Stimulated activated CD8-positive, alpha-beta memory T cell treated with anti-CD3 and anti-CD28 coated beads, Interleukin-2, amount 100 ng/mL, for 1 hour (primary cell): ENCODE measurements at places on chromosomes 3 and 15.

DNA sequence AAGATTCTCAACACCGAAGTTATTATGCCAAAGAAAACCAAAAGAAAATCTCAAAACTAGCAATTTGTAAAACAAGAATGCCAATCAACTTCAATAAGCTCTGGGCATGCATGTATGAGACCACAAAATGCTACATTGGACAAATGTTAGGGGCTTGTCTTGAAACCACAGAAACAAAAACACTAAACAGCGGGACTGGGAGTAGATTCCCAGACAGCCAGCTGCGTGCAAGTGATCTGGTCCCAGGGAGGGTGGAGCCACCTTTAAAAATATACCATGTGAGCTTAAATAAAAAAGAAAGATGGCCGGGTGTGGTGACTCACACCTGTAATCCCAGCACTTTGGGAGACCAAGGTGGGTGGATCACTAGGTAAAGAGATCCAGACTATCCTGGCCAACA lies 163.6 kb upstream of the PRICKLE2 start:
- DNase-seq, result no peak

- no peak for DNase-seq
These were observed 132.5 kb downstream of the CMSS1 start for GRCh38 chr3:99949956-99950670.

GRCh38 chr3:17057321-17057720 lies 172.6 kb downstream of the PLCL2 start:
- no peak for DNase-seq

DNA sequence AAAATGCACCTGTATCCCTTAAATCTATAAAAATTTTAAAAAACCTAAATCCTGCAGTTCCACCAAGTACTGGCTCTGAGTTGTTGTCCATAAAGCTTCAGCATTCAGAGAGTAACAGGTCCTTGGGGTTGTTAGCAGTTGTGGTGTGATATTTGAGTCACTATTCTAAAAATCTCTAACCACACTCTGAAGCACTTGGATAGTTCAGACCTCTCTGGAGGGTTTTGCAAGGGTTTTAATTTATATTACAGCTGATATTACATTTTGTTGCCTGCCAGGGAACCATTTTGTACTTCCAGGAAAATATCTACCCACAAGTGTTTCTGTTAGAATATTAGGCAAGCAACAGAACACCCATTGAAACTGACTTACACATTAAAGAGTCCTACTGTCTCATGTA lies 255.6 kb downstream of the TBL1XR1 start:
- DNase-seq, result no peak

DNA sequence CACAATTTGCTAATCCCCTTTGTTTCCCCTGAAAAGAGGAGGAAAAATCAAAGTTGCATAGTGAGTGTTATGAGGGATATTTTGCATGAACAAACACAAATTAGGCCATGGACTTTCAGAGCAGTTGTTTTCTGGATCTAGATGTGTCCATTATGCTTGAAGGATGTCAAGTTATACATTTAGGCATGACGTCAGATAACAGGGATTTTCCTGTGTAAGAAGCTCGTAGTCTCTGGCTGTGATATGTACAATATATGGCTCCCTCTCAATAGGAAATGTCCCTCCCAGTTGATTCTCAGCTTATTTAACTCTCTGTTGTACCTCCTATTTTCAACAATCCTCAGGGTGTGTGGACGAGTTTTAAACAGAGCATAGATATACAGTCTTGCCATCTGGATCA lies 171.0 kb downstream of the RBMS3 start:
- no peak for DNase-seq

DNA sequence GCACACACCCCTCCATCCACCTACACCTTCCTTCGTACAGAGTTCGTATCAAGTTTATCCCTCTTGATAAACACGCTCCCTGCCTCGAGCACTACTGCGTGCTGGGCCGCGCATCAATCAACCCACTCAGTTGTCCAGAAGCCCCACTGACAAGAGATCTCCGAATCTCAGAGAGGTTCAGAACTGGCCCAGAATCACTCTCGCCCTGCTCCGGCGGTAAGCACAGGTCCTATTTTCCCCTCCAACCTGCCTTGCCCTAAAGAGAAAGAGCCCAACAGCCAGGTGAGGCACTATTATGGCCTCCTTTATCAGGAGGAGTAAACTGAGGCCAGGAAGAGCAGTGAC lies 494 bp upstream of the NISCH start:
- DNase-seq, result no peak

DNA sequence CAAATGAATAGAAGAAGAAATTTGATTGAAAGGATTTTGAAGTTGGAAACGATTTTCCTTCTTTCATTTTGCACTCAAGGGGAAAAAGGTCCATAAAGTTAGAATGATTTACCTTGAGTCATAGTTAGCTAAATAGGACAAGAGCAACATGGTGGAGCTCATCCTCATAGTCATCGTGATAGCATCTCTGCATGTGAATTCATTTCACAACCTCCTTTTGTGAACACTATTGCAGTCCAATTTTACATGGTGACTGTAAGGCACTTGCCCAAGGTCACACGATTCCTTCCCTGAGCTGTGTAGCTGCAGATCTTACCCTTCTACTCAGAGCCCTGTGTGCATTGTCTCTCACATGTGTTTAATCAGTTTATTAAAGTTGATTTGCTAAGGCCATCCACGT lies 359.8 kb upstream of the C2CD4B start:
- no peak for DNase-seq

- DNase-seq, result no peak
These were observed 311.3 kb downstream of the SLC9A9 start for GRCh38 chr3:143536817-143537535.

DNA sequence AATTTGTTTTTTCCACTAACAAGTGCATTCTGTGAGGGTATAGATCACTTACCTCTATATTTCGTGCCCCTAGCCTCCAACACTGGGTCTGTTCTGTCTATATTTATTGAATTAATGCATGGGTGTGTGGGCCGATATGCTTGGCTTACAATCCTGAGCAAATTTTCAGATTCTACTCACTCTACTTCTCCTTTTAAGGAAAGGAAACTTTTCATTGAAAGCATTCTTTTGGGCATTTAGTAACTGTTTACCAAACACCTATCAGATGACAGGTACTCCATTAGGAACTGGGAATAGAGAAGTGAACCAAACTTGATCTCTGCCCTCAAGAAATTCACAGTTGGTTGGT lies 60.5 kb downstream of the TLE3 start:
- no peak for DNase-seq

GRCh38 chr3:141686466-141687291 lies 51.4 kb upstream of the RNF7 start:
- DNase-seq, result no peak

- DNase-seq, result peak; percentile 86
These were observed 30.2 kb upstream of the FURIN start for GRCh38 chr15:90838139-90838538.

DNA sequence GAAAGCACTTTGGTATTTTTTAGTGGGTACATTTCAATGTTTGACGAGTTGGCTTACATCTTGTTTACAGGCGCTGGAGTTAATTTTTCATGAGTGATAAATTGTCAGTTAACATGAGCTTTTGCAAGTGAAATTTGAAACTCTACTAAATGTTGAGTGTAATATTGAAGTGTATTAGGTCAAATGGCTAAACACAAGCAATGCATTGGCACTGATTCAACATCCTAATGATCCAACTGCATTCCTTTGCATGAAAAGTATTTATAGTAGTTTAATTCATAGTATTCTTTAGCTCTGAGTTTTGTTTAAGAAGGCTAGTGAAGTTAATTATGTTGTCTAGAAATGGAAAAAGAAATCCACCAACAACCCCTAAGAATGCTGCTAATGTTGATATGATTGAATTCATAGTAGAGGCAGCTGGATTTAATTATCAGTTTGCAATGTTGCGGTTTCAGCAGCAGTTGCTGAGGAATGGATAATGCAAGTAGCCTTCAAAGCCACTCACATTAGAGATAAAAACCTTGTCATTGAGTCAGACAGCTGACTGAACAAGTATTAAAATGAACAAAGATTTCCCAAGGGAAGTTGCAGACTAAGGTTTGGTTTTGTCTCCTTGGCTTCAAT lies 245.6 kb upstream of the GOLIM4 start:
- DNase-seq, result no peak

DNA sequence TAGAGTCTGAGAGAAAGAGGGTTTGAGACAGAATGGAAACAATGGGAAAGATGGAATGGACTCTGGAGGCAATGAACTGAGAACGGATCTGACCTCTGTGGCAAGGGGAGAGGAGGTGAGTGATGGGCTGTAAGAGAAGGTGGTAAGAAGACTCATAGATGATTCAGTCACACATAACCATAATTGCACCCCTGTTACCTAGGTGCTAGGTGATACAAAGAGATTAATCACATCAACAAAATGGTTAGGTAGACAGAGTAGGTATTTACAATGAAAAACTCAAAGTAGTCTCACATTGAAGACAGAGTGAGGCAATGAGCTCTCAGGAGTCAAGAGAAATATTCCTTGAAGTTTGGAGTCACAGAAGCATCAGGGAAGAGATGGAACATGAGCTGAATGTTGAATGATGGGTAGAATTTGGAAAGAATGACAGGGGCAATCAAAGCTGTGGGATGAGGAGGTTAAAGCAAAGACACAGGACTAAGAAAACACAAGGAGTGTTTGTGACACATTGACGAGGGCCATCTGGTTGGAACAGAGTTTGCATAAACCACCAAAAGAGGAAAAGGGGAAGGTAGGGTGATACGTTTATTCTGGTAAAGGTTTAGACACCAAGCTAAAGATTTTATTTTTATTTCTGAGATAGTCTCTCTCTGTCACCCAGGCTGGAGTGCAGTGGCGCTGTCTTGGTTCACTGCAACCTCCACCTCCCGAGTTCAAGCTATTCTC lies 32.7 kb downstream of the MME start:
- DNase-seq, result no peak

DNA sequence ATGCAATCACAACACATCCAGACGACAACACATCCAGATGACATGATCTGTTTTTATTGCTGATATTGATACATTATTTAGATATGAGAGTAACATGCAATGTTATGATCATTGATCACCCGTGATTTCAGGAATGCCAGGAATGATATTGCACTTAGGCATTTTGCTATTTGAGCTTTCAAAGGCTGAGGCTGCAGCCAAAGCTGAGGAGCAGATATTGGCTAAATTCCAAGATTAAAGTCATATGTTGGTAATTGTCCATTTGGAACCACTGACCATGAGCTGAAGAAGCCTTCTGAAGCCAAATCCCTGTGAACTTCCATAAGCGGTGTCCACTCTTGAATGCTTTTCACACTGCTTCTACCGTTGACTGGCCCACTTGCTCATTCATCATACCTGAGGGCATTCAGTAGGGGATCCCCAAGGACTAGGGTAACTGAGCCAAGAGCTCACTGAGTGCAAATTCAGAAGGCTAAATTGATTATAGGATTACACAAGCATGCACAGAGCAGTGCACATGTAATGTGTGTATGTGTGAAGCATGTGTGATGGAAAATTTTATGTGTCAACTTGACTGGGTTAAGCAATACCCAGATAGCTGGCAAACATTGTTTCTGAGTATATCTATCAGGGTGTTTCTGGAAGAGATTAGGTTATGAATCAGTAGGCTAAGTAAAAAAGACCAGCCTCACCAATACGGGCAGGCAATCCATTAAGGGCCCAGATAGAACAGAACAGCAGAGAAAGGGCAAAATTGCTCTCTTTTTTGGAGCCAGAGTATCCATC lies 92.1 kb upstream of the PLAAT1 start:
- DNase-seq, result no peak

DNA sequence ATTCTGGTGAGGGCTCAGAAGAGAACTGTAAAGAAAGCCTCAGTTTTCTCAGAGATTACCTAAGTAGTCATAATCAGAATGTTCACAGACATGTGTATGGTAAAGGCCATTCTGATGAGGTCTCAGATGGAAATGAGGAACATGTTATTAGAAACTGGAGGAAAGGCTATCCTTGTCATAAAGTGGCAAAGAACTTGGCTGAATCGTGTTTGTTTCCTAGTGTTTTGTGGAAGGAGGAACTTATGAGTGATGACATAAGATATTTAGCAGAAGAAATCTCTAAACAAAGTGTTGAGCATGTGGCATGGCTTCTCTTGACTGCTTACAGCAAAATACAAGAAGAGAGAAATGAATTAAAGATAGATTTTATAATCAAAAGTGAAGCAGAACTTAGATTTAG lies 12.8 kb upstream of the KLHL40 start:
- DNase-seq, result no peak

DNA sequence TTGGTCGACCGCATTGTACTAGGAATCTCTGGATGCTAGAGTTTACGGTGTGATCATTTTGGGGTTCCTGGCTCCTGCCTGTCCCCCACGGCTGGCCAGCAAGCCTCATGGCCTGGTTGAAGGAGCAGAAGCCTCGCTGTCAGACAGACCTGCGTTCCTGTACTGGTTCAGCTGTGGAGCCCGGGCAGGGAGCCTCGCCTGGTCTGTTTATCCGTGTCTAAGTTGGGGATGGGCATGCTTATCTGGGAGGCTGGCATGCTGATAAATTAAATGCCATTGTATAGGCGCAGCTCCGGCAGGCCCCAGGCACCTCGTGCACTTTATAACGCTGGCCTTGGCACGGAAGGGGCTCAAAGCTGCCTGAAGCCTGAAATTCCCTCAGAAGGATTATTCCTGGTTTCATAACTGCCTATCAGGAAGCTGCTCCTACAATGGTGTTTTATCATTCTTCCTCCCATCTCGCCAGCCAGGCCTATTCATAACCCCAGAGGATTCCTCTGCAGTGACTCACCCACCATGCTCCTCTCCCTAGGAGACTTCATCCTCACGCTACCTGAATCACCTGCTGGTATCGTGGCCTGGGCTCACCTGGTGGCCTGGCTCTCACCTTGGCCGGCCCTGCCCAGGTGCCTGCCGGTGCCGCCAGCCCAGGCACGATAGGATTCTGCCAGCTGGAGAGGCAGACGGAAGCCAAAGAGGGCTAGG lies 110.9 kb downstream of the ASB7 start:
- no peak for DNase-seq

GRCh38 chr3:178075344-178075743 lies 460.9 kb upstream of the KCNMB2 start:
- no peak for DNase-seq

GRCh38 chr15:38920966-38921365 lies 356.4 kb upstream of the RASGRP1 start:
- no peak for DNase-seq

DNA sequence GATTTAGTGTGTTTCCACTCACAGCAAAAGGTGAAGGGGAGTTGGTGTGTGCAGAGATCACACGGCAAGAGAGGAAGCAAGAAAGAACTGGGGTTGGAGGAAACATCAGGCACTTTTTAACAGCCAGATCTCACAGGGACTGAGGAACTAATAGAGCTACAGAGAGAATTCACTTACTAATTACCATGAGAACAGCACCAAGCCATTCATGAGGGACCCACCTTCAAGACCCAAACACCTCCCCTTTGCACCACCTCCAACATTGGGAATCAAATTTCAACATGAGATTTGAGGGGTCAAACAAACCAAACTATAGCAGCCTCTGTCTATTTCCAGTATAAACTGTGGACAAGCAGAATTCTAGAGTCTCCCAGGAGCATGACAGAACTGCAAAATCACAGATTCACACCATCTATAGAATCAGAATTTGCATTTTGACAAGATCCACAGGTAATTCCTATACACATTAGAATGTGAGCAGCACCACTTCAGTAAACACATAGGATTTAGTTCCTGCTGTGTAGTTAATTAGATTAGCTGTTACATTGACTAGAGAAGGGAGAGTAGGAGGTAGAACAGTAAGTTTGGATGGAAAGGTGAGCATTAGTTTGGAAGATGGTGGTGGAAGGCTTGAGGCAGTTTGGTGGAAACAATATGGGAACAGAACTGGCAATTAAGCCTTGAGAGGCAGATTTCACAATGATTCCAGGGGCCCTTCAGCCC lies 311.7 kb downstream of the NSUN3 start:
- DNase-seq, result no peak

- no peak for DNase-seq
These were observed 130.3 kb downstream of the LIPC start for GRCh38 chr15:58562135-58562534.

GRCh38 chr3:196660381-196661166 lies 21.1 kb downstream of the NRROS start:
- no peak for DNase-seq
